Epithelial cell of proximal tubule (primary cell): ENCODE measurements at places on chromosomes 5 and 9. TPM values are rescaled to one million over a fixed set of nuclear protein-coding genes. Genes with fewer than 3 reads are reported as not detected.

ECSCR gene
- total RNA-seq, result 0.12 and 0.65 TPM in 2 replicates

PCDHB5 gene
- total RNA-seq, result 0.22 and 0.63 TPM in 2 replicates

C5orf52 gene
- not detected in 2 replicates for total RNA-seq

HMCN2 gene
- total RNA-seq, result 0.06 TPM in 1 of 2 replicates, not detected in the other

MOB3B gene
- total RNA-seq, result 2.3 and 2.9 TPM in 2 replicates

- DNase-seq, result no peak
Observed at GRCh38 chr5:52998552-52999313, 9.6 kb downstream of the ITGA2 start.

DNA sequence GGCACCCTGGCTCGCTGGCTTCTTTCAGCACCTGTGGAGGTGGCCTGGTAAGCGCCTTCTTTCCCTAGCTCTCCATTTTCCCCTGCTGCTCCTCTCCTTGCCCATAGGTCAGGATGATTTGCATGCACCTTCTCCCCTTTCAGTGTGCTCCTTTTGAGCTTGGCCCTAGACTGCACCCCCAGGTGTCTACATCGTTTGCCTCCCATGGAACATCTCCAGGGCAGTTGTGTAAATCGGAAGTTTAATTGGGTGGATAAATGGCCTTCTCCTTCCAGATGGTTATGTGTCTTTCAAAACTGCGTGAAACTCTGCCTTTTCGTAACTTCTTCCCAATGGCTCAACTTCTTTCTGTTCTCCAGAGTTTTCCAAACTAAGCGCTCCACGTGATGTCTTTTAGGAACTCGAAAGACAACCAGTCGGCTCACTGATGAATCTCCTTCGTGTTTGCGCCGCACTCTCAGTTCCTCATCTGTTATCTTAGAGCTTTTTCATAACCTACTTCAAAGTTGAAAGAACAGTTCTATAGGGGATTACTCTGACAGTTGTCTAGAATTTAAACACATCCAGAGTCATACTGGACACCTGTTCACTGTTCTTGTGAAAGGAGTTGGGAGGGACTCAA, 1.7 kb downstream of the ADAMTS19 start:
- DNase-seq, result no peak

- DNase-seq, result no peak
Observed at GRCh38 chr9:36396985-36397384, 3.1 kb downstream of the RNF38 start.

DNA sequence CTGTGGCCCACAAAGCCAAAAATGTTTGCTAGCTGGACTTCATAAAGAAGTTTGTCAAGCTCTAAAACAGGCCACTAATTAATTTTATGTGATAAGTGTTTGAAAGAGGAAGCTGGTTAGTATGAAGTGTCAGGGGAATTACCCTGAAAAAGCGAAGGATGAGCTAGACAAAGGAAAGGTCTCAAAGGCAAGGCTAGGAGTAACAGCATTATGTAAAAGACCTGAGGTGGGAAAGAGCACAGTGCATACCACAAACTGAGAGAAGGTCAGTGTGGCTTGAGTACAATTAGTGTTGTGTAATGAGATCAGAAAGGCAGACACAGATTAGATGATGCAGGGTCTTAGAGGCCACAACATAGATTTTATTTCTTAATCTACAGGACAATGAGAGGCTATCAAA, 29.6 kb downstream of the RC3H2 start:
- DNase-seq, result no peak

- no peak for DNase-seq
Observed at GRCh38 chr9:72978744-72979143, 25.9 kb upstream of the ALDH1A1 start.

- no peak for DNase-seq
Observed at GRCh38 chr5:158086856-158087255, 227.9 kb upstream of the CLINT1 start.

- DNase-seq, result no peak
Observed at GRCh38 chr5:156825688-156826087, 24.4 kb upstream of the PPP1R2B start.

GRCh38 chr9:135046739-135047350, 40.6 kb upstream of the OLFM1 start:
- no peak for DNase-seq
